Vagina (tissue), 2 donors: ENCODE measurements at places on chromosomes 7 and 10. TPM values are rescaled to one million over a fixed set of nuclear protein-coding genes. Genes with fewer than 3 reads are reported as not detected.

The HOXA3 gene
- 3.9 TPM for total RNA-seq

The ADARB2 gene
- total RNA-seq = 3.4 TPM

The FKBP6 gene
- not detected for total RNA-seq

The HTR7 gene
- total RNA-seq = 0.74 TPM

The TRIM50 gene
- not detected for total RNA-seq

The GIMAP7 gene
- total RNA-seq = 16.0 TPM

The TMEM26 gene
- total RNA-seq = 0.25 TPM

The SLC26A5 gene
- total RNA-seq = not detected

DNA sequence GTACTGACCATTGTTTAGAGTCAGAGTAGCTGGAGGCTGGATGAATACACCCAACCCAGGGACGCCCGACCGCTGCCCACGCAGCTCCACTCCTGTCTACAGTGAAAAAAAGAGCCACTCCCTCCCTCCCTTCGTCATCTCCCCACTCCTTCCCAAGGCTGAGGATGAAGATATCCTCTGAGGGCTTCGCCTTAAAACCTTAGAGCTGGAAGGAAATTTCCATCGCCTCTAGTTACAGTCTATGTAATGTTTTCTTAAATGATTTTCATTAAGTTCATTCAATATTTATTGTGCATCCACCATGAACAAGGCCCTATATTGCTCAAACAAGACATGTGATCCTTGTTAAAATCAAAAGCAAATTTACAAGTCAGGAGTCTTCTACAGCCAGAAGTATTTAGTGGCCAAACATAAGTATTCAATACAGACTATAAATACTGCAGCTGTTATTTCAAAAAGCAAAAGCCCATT, 11.3 kb upstream of the SLIT1 start:
- DNase-seq = no peak

DNA sequence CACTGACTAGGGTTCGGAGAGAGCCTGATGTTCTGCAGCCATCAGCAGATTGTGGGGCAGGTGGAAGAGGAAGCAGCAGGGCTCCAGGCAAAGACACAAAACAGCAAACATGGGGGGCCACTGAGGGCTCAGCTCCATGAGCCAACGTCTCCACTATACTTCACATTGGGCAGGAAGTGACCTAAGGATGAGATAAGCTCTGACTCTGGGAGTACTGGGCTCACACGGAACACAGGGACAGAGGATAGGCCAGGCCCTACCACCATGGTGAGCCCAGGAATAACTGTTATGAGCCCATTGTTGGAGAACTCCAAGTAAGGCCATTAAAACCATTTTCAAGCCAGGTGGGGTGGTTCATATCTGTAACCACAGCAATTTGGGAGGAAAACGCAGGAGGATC, 14.9 kb upstream of the MRPS24 start:
- DNase-seq = no peak

DNA sequence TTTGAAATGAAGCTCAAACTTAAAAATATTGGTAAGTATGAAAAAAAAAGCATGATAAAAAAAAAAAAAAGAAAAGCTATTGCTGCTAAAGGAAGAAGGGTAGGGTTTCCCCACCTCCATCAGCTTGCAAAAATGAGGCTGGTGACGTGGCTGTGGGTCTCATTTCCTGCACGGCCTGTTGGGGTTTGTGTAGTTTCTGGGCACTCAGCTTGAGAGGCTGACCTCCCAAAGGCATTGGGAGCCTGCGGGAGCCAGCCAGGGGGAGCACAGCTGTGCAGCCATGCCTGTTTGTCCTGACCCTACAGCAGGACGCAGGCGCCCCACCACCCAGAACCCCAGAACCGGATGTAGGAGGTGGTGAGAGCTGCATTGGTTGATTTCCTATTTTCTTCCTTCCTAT, 48.8 kb upstream of the CARD11 start:
- no peak for DNase-seq

DNA sequence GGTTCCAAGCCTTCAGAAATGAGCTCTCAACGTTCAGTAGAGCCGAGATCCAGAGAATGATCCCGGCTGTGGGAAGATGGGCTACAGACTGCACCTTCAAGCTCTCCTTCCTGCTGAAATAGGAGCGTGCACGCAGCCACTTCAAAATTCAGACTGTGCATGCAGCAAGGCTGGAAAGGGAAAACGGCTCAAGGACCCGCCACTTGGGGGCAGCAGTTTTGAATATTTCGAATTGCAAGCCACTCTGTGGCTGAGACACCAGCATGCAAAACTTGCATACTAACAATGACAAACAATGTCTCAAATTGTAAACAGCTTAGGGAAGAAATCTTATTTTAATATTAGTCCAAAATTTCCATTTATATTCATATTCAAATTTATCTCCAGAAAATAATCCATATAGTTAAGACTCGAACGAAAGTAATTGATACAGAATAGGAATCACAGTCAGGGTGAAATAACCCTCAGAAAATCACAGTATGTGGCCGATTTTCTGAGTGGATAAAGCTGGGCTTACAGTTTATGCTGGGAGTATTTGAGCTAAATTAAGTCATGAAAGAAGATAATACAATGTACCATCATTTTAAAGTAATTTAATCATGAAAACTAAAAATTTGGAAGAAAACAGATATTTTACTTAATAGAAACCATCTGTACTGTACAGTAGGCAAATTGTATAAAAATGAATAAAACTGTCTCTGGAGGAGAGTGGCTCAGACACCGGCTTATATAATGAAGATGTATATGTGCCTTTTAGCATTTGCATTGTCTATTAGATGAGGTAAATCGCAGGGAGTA, 137.9 kb upstream of the MKI67 start:
- no peak for DNase-seq

DNA sequence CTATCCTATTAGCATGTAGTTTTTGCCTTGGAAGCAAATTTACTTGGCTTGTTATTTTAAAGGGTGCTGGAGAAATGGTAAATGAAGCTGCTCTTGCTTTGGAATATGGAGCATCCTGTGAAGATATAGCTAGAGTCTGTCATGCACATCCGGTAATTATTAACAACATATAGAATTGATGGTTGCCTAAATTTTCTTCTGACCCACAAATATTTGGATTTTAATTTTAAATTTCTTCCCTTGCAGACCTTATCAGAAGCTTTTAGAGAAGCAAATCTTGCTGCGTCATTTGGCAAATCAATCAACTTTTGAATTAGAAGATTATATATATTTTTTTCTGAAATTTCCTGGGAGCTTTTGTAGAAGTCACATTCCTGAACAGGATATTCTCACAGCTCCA, 28.0 kb downstream of the DLD start:
- DNase-seq = no peak

DNA sequence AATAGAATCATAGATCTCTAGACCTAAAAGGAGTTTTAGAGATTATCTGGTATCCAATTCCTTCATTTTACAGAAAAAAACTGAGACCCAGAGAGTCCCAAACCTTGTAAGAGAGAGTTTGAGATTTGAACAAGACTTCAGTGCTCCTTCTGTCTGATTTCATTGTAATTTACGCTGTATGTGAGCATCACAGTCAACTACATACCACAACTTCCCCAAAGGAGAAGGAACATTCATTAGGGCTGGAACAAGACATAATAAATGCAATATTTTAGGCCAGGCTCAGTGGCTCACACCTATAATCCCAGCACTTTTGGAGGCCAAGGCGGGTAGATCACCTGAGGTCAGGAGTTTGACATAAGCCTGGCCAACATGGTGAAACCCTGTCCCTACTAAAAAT, 17.3 kb upstream of the PRKAR2B start:
- DNase-seq = no peak

GRCh38 chr7:36677769-36678437, 46.4 kb downstream of the AOAH start:
- DNase-seq = no peak

DNA sequence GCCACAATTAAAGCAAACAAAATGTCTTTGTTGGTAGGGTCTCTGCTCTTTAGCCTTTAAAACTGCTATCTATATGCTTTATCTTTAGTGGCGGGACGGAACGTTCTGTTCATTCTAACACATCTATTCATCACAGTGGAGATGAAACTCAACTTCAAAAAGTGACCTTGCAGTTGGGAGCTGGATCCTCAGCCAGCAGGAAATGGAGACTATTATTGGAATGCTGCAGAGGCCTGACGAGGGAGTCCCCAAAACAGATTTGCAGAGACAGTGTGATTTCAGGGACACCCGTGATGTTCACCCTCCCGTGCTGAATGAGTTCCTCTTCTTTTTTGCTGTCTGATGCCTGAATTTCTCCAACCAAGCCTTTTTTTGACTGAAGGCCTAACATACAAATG, 306.0 kb upstream of the SHH start:
- peak; percentile 18 for DNase-seq

DNA sequence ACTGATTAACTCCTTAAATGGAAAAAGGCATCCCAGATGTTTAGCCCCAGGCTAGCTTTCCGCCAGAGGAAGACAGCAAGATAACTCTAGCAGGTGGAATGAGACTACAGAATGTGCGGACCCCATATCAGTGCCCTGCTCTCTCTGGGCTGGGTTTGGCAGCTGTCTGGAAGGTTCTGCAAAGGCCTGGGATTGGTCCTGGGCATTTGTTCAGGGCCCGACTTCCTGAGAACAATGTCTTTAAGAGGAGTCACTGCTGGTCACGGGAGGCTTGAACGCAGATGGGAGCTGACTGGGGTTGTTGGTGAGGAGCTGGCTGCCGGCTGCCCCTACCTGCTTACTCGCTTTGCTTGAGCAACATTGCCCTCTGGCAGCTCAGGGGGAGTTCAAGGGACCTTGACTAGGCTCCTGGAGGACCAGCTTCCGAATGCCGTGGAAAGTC, 130.6 kb upstream of the BTBD16 start:
- no peak for DNase-seq

DNA sequence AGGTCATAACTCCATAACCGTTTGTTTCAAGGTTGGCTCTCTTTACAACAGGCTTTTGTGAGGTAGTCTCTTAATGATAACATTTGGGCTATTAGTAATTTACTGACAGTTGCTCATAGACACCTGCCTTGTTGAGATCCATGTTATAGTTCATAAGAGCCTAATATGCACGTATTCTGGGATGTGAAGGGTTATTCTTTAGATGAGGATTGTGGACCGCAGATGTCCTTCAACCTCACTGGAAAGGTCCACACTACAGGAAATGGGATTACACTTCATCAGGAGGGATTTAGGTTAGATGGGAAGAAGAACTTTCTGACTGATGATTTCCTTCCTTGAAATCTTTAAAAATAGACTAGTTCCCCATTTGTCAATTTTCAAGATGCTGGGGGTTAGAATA, 62.8 kb downstream of the SAMD9 start:
- DNase-seq = no peak

DNA sequence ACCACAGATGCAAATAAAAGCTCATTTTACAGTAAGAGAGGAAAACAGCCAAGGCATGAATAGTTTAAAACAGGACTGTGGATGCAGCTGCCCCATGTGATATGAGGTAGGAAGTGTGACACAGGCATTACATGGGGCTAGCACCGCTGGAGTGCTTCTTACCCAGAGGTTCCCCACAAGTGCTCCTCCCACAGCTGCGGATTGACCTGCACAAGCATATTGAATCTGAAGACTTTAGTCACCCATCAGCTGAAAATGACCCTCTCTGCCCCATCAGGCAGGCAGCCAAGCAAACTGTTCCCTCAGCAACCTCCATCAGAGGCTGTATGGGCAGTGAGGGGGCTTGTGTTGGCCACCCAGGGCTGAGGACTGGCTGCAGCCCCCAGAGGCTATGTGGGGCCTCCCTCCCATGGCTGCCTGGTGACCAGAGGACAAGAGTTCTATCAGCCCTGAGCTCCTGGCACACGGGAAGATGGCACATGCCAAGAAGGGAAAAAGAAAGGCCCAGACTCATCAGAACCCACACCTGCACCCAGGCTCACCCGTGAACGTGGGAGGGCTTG, 98.7 kb downstream of the TCERG1L start:
- DNase-seq = no peak
